Effector memory CD4-positive, alpha-beta T cell (primary cell): ENCODE measurements at places on chromosomes 6 and 20.

GRCh38 chr6:83151114-83151513 lies 42.0 kb downstream of the PGM3 start:
- no peak for DNase-seq

DNA sequence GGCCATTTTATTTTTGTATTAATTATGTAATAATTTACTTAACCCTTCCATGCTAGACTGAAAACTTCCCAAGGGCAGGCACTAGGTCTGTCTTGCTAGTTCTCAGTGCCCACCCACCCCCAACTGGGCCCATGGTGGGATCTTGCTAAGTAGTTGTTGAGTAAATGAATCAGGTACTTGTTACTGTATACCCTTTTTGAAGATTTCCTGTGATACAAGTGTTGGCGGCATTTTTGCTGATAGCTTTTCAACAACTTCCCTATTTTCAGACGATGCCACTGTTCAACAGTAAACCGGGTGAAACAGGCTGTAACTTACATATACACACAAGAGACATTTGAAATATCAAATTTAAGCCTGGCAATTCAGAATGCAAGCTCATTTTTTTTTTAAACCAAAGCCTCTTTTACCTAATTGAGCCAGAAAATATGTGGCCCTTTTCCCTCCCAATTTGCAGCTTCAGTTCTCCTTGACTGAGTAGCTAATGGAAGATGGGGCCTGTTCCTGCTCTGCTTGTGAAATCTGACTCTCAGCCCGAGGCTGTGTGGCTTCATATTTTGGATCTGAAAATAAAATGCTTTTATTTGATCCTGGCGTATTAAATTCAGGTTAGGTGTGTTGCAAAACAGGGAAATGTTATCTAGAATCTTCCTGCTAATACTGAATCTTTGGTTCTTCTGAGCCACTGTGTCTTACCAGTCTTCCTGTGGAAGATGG lies 288.3 kb downstream of the NRN1 start:
- DNase-seq, result no peak

DNA sequence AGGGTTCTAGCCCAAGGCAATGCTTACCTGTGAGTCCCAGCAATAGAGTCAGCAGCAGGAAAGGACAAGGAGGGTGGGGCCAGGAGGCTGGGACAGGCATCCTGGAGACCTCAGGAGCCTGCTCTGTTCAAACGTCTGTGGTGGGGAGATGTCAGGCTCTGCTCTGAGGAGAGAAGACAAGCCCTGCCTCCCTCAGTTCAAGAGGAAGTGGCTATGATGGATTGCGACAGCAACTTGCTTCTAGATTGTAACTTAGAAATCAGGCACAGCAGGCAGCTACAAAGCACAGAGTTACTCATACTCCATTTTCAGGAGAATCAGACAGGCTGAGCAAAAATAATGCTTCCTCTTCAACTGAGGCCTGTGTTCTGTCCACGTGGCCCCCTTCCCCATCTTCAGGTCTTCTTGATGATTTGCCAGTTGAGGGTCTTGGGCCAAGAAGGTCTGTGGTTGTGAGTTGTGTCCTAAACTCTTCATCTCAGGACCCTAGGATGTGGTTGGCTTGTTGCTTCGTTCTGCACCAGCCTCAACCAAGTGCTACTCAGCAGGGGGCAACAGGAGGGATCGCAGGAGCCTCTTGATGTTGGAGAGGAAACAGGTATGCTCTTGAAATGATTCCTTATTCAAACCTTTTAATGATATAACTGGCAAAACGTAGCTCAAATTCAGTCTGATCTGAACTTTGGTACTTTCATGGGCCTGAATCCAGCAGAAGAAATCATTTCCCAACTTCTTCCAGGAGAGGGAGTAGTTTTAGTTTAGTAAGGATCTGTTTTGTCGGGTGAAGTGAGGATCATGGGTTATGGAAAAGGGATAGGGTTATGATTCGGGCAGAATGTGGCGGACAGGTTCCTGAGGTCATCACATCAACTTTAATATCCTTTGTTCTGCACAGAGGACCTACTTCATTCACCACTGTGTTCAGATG lies 31.0 kb downstream of the SIRPB1 start:
- no peak for DNase-seq

GRCh38 chr6:28001751-28002150 lies 44.7 kb downstream of the OR2B6 start:
- no peak for DNase-seq

DNA sequence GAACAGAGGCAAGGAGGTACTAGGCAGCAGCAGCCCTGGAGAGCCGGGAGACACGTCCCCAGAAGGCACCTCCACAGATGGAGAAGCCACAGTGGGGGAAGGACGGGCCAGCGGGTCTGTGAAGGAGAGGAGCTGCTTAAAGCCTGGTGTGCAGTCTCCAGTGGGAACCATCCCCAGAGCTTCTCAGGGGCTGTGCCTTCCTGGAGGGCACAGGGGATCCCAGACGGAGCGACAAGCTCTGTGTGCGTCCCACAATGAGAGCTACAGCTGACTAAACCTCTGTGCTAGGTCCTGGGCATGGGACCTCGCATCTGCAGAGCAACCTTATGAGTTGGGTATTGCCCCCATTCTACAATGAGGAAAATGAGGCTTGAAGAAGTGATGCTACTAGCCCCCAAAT lies 50.7 kb downstream of the EZR start:
- no peak for DNase-seq

GRCh38 chr6:85672050-85672449 lies 29.4 kb upstream of the SYNCRIP start:
- no peak for DNase-seq

DNA sequence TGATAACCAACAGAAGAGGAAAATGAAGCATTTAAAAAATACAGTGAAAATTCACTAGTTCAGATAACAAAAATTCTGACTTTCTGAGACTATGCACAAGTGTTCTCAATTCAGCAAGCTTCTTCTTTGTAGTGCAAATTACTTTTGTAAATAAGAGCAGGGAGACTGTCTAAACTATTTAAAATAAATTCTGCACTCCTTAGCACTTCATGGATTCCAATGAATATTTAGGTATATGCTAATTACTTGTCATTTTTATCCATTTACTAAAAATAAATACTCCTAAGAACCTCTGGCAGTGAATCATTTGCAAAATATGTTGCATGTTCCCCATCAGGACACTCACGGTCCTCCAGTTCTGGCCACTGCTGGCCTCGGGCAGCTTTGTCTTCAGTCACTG lies 139.8 kb downstream of the F13A1 start:
- no peak for DNase-seq

GRCh38 chr6:145904868-145905267 lies 59.3 kb downstream of the SHPRH start:
- no peak for DNase-seq

DNA sequence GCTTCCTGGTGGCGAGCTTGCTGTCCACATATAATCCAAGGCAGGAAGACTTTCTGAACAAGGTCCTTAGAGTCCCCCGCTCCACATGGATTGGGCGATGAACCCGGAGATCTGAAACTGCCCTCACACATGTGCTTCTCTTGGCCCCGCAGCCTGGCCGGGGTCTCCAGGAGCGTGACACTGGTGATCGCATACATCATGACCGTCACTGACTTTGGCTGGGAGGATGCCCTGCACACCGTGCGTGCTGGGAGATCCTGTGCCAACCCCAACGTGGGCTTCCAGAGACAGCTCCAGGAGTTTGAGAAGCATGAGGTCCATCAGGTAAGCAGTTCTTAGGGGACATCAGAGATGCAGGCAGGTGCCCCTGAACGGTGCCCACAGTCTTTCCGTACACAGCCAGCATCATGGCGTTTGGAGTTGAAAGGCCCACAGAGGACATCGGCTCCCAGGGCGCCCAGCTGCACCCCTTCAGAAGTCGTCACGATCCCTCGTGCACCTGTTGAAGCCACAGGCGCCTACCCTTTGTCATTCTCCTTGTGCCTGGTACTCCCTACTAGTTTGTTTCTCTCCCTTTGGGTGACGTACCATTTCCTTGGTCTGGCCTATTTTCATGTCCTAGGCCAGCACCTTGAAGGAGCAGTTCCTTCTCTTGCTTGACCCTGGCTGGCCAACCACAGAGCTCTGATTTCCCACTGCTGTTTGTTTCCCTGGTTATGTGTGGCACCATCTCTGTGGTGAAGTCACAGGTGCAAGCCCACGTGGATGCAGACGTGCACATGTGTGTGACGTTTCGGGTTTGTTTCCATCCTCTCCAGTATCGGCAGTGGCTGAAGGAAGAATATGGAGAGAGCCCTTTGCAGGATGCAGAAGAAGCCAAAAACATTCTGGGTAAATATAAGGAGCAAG lies 43.3 kb upstream of the IRF4 start:
- no peak for DNase-seq

GRCh38 chr6:43668151-43669028 lies 19.2 kb downstream of the MRPS18A start:
- no peak for DNase-seq

DNA sequence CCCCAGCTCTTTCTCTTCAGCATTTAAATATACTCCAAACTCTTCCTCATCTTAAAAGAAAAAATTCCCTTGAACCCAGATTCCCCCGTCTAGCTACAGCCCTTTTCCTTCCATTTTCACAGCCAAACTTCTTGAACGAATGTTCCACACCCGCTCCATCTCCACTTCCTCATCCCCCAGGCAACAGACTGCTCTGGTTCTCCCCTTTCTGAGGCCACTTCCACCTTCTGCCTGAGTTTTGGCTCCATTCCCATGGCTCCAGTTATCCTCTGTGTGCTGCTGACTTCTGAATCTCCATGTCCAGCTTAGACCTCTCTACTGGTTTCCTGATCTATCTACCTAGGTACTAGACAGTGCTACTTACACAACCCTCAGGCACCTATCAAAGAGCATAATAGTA lies 106.4 kb downstream of the RALGAPA2 start:
- no peak for DNase-seq

- no peak for DNase-seq
These were observed 235.4 kb downstream of the CDC5L start for GRCh38 chr6:44622956-44623355.

DNA sequence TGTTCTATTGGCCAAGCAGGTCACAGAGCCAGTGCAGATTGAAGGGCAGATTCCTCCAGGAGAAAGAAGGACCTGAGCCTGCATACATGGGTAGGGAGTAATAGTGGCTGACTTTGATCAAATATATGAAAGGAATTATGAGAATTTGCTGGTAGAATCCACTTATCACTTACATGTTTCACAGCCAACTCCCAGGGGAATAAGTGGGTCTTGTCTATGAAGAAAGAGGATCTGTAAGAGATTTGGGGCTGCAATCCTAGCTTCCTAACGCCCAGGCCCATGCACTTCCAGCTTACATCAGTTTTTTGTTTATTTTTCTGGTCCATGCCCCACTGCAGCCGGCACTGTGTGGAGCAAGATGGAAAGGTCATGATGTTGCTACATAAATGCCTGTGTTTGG lies 107.9 kb upstream of the SYNDIG1 start:
- DNase-seq, result no peak

DNA sequence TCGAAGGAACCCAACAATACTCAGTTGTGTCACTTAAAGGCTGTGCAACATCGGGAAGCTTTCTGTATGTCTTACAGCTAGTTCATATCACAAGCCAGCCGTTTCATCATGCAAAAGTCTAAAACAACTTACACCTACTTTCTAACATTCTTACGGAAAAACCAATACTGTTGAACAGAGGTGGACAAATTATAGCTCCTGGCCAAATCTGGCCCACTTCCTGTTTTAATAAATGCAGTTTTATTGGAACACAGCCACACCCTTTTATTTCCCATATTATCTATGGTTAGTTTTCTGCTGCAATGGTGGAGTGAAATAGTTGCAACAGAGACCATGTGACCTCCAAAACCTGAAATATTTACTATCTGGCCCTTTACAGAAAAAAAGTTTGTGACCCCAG lies 46.6 kb downstream of the MYB start:
- DNase-seq, result no peak

DNA sequence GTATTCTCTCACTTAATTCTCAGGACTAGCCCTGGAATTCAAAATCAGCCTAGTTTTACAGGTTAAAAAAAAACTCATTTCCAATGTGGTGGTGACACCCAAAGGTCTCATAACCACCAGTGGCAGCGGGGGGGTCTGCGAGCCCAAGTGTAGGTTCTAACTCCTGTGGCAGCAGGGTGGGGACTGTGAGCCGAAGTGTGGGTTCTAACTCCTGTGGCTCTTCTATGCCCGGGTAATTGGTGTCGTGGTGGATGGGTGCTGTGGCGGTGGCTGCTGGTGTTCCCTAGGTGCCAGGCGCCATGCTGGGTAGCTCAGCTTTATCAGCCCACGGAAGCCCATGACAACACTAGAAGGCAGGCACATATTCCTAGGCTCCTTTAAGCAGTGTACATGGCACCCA lies 4.9 kb upstream of the ANKRD60 start:
- DNase-seq, result no peak

DNA sequence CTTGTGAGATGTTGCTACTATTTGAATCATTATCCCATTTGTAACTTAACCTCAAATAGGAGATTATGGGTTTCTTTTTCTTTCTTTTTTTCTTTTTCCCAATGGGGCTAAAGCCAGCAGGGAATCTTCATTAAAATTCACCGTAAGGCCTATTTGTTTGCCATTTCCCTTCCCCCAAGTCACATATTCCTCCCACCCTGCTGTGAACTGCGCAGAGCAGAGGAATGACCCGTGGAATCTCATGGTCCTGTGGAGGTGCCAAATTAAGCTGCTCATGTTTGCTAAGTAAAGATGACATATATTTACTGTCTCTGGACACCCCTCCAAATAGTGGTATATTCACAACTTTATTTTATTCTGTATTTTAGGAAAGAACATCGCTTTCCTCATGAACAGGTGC lies 699.3 kb downstream of the RNF144B start:
- DNase-seq, result no peak

- no peak for DNase-seq
These were observed 164.1 kb upstream of the GJE1 start for GRCh38 chr6:141968632-141969031.

DNA sequence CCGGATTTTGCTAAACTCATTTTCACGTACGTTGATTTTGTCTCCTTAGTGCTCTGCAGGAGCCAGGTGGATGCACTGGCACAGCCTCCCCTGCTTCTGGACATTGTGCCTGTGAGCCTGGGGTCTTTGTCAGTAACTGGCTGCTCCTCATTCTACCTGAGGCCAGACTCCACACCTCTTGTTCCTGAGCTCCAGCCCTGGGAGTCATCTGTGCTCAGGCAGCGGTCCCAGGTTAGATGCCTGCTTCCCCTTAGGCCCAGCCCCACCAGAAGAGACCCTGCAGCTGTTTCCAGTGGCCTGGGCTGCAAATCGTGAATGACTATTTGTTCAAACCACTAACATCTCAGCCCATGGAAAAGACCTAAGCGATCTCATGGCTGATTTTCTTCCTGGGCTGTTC lies 129.1 kb downstream of the ERMARD start:
- DNase-seq, result no peak
